ENCODE measurements at places on chromosomes 4 and X. TPM values are rescaled to one million over a fixed set of nuclear protein-coding genes. Genes with fewer than 3 reads are reported as not detected.

Gene MRFAP1
- 277 TPM for total RNA-seq

Gene MAGEA11
- not detected for total RNA-seq

Gene AMELX
- total RNA-seq: not detected

Gene MAGEB1
- not detected for total RNA-seq

Gene TASL
- not detected for total RNA-seq

Gene PIR
- total RNA-seq: 58.4 TPM

Gene HEPH
- total RNA-seq: not detected

Gene USP11
- 60.6 TPM for total RNA-seq

Gene SMC1A
- 74.7 TPM for total RNA-seq

Gene MFAP3L
- 3.7 TPM for total RNA-seq

Gene ARX
- total RNA-seq: 0.58 TPM

Gene RASL11B
- total RNA-seq: 0.13 TPM

Gene PRRG3
- not detected for total RNA-seq

Gene CTAG1B
- not detected for total RNA-seq

Gene CYBB
- total RNA-seq: 0.04 TPM

Gene GCNA
- 1.8 TPM for total RNA-seq

Gene SMS
- total RNA-seq: 203 TPM

Gene CYTL1
- total RNA-seq: not detected

Gene CCDC110
- not detected for total RNA-seq

Gene ADRA2C
- total RNA-seq: 11.5 TPM

Gene AKAP4
- not detected for total RNA-seq

Gene P2RY8
- not detected for total RNA-seq

Gene GAGE1
- total RNA-seq: not detected

Gene NKX6-1
- 0.48 TPM for total RNA-seq

Gene GPR78
- not detected for total RNA-seq

Gene PDHA2
- total RNA-seq: not detected

Gene TCEAL1
- 34.2 TPM for total RNA-seq

Gene CD38
- 14.4 TPM for total RNA-seq

Gene POU4F2
- total RNA-seq: not detected

Gene DUSP9
- 1.0 TPM for total RNA-seq

Gene KLHL34
- total RNA-seq: not detected

Gene TLL1
- 0.11 TPM for total RNA-seq

Gene MAGEA4
- not detected for total RNA-seq

Gene HHIP
- 0.76 TPM for total RNA-seq

Gene PDHA1
- total RNA-seq: 321 TPM

Gene MTNR1A
- total RNA-seq: 0.88 TPM

Gene NWD2
- not detected for total RNA-seq
